ENCODE measurements at places on chromosomes 1 and 21. TPM values are rescaled to one million over a fixed set of nuclear protein-coding genes. Genes with fewer than 3 reads are reported as not detected.

DNA sequence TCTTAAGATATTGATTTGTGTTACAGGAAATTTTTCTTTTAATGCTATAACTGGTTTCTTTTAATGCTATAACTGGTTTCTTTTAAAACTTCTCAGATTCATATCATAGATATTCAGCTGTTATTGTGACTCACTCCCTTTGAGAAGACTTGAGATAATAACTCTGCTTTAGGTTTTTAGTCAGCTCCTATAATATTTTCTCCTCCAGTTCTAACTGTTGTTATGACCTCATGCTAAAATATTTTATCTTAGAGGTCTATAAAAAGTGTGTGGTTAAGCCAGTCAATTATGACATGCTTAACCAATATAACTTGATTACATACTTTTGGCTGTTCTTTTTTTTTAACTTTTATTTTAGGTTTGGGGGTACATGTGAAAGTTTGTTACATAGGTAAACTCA, 280.2 kb downstream of the PTGER3 start:
- DNase-seq: no peak

Gene DNTTIP2
- 53.9 TPM for total RNA-seq

DNA sequence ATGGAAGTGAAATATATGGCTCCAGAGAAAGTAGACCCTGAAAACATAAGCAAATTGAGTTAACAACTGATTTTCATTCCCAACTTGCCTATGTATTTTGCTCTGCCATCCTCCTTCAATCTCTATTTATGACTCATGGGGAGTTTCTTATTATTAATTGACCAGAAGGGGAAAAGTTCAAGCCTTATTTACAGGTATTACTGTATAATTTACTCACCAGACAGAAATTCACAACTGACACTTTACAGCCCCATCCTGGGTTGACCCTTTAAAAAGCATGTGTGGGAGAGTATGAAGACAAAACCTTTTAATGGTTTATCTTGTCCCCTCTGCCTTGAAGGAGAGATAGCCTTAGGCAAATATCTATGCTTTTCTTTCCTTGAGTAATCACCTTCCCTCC, 39.8 kb upstream of the C1orf53 start:
- DNase-seq: no peak

- peak; percentile 13 for DNase-seq
These were observed 388.8 kb upstream of the RUNX1 start for GRCh38 chr21:35437941-35438340.

- no peak for DNase-seq
These were observed 19.7 kb downstream of the SLX9 start for GRCh38 chr21:44959376-44960091.

DNA sequence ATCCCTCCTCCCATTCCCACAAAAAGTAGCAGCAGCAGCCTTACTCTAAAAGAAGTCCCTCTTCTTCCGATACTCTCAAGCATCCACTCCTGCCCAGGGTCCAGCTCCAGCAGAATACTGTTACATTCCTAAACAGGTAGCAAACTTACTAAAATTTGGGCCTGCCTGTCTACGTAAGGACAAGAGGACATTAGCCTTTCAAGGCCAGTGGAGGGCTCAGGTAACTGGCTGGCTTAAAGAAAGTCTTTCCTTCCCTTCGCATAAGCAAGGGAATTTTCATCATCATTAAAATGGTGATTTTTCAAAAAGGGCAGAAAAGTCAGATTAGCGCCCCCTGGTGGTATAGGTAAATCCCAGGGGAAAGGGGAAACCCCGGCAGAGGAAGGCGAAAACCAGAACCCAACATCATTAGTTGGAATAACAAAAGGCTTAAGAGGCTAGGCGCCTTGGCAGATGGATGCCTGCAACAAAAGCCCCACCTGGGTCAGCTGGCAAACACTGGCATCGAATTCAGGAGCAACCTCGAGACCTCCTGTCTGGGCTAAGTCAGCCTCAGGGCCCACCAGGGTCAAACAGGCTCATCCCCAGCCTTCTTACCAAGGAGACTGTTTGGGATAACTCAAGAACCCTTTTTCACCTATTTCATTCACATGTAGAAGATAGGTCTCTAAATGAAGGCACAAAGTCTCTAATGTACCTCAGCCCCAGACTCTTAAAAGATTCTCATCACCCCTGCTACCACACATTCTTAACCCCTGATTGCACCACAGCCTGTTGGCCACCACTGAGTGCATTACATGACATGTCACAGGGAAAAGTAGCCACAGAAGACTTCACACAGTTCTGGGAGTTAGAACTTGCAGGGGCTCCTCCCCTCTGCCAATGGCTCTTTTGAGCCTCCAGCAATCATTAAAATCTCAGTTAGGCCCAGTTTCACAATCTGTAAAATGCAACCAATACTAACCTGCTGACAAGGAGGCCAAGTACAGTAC, 36.7 kb downstream of the ERI3 start:
- DNase-seq: peak; percentile 34

- no peak for DNase-seq
These were observed 18.2 kb downstream of the FAM20B start for GRCh38 chr1:179043907-179044306.

DNA sequence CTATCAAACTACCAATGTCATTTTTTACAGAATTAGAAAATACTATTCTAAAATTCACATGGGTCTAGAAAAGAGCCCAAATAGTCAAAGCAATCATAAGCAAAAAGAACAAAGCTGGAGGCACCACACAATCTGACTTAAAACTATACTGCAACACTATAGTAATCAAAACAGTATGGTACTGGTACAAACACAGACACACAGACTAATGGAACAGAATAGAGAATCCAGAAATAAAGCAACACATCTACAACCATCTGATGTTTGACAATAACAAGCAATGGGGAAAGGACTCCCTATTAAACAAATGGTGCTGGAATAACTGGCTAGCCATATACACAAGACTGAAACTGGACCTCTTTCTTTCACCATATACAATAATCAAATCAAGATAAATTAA, 39.8 kb downstream of the CD53 start:
- DNase-seq: no peak

Gene ROR1
- total RNA-seq: 9.0 TPM

Gene KCNA3
- total RNA-seq: under 0.01 TPM

Gene MIB2
- 12.0 TPM for total RNA-seq

Gene CYP2J2
- total RNA-seq: 1.2 TPM

DNA sequence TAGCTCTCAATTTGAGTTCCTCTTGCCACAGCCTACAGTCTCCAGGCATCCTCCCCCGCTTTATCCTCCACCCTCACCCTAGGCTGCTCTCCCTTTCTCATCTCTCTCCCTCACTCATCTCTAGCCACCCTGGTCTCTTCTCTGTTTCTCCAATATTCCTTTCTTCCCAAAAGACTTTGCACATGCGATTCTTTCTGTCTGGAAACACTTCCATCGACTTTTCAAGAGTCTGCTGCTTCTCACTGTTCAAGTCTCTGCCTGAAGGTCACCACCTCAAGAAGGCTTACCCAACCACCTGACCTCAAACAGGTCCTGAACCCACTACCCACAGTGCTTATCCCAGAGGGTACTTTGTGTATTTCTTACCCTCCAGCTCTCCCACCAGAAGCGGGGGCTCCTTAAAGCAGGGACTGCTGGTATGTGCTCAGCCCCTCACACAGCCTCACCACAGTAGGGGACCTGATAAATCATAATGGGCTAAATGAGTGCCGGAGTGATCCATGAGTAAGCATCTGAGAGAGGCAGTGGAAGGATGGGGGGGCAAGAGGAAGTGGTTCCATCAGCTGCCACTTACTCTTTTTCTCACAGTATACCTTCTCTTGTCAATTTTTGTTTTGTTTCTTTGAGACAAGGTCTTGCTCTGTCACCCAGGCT, 14.3 kb upstream of the KRTAP19-8 start:
- DNase-seq: no peak

Gene MAP3K21
- total RNA-seq: not detected

DNA sequence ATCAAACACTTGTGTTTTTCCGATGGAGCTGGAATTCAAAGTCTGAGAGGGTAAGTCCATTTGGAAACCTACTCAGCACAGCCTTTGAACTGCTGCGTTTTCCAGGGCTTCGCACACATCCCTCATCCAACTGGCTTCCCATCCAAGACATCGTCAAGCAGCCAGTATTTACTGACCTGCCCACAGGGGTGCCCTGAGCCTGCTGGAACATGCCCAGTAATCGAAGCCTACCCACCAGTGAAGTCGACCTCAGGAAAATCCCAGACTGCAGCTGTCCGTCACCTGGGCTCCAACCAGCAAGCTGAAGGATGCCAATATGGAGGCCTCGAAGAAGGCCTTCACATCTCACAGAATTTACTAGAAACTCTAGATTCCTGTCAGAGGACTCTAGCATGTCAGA, 261.6 kb downstream of the PLPP3 start:
- DNase-seq: no peak

Gene S1PR1
- total RNA-seq: 0.84 TPM

DNA sequence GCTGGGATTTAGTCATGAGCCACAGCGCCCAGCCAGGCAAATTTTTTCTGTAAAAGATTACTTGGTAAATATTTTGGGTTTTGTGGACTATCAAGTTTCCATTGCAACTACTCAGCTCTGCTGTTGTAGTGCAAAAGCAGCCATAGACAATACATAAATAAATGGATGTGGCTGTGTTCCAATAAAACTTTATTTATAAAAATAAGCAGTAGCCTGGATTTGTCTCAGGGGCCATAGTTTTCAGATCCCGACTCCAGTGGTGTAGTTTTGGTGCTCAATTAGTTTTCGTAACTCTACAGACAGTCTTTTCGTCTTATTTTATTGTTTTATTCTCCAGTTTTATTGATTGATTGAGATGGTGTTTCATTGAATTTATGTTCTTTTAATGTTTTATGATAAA, 80.1 kb upstream of the IVNS1ABP start:
- no peak for DNase-seq

Gene TMEM200B
- total RNA-seq: 4.3 TPM

- DNase-seq: no peak
These were observed 124.0 kb downstream of the LMO4 start for GRCh38 chr1:87452648-87453047.

Gene HSPA6
- not detected for total RNA-seq

DNA sequence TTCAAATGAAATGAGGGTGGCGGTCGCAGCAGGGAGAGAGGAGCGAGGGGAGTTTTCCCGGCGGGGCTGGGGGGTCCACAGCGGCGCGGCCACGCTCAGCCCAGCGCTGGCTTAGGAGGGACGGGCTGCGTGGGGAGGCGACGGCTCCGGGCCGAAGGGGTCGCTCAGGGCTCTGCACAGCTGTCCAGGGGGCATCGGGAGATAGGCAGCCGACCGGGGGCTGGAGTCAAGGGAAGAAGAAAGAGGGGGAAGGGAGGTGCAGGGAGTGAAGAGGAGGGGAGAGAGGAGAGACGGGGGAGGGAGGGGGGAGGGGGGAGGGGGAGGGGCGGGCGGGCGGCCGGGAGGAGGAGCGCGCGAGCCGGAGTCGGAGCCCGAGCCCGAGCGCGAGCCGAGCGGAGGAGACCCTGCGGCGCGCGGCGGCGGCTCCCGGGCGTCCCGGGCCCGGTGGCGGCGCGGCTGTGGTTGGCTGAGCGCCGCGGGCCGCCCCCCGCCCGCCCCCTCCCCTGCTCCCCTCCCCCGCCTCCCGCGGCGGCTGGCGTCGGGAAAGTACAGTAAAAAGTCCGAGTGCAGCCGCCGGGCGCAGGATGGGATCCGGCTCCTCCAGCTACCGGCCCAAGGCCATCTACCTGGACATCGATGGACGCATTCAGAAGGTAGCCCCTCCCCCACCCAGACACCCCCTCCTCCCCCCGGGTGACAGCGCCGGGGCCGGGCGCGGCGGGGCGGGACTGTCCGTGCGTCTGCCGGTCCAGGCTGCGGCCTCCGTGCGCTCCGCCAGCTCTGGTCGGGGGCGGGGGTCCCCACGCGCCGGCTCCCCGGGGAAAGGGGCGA, at the start of gene PDE9A:
PDE9A (plus strand) TSS at position 391 of the 831 bp plus-strand sequence; CDS start at position 585, 194 bp downstream.
- no peak for DNase-seq

- DNase-seq: no peak
These were observed 245.3 kb upstream of the RAB4A start for GRCh38 chr1:229025576-229025975.

Gene RPE65
- not detected for total RNA-seq

Gene KRTAP19-5
- total RNA-seq: not detected

- DNase-seq: no peak
These were observed 69.0 kb downstream of the DDR2 start for GRCh38 chr1:162701286-162701685.

DNA sequence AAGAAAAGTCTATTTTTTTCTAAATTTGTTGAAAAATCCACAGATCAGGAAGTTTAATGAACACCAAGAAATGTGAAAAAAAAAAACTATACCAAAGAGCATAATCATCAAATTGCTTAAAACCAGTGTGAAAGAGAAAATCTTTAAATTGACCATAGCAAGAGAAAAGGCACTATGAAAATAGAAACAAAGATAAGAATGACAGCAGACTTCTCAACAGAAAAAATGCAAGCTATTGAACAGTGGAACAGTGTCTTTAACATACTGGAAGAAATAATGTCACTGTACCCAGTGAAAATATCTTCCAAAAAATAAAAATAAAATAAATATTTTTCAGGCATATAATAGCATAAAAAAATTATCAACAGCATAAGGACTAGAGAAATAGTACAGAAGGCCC, 243.0 kb upstream of the GJB5 start:
- no peak for DNase-seq

- no peak for DNase-seq
These were observed 9.8 kb downstream of the PEX14 start for GRCh38 chr1:10484521-10484920.

Gene CD247
- not detected for total RNA-seq

Gene NBPF8
- 3.9 TPM for total RNA-seq

DNA sequence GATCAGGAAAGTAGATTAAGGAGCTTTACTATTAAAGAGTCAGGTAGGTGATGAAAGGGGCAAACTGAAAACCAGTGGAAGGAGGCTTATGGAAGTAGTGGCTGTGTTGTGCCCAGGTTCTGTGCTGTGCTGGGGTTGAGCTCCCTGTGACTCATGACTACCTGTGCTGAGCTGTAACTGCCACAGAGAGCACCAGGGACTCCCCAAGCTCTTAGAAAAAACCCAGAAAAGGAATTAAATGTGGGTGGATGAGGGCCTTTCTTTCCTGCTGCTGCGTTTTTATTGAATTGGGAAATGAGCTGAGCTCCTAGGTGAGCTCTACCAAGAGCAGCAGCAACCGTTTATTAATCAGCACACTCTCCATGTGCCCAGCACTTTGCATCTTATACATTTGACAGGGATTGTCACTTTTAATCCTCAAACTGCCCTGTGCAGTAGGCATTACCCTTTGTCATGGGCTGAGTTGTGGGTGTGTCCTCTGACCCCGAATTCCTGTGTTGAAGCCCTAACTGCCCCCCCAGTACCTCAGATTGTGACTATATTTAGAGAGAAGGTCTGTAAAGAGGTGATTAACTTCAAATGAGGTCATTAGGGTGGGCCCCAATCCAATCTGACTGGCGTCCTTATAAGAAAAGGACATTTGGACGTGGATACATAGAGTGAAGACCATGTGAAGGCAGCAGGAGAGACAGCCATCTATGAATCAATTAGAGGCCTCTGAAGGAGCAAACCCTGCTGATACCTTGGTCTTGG, 65.4 kb downstream of the AK4 start:
- no peak for DNase-seq

- DNase-seq: peak; percentile 99
These were observed 55.9 kb downstream of the BCAR3 start for GRCh38 chr1:93625582-93626327.

- DNase-seq: no peak
These were observed 31.5 kb downstream of the FOXD2 start for GRCh38 chr1:47469390-47469759.

All from RPMI7951 (cell line).